Endothelial cell (in vitro differentiated cells): ENCODE measurements at places on chromosomes 13 and 19. TPM values are rescaled to one million over a fixed set of nuclear protein-coding genes. Genes with fewer than 3 reads are reported as not detected.

Gene LHB
- 1.4 TPM for total RNA-seq

Gene F10
- total RNA-seq, result 0.23 TPM

Gene CEACAM3
- total RNA-seq, result not detected

Gene ANKRD24
- 0.82 TPM for total RNA-seq

Gene SYNGR4
- total RNA-seq, result not detected

Gene MCF2L
- 16.5 TPM for total RNA-seq

Gene ZNF625
- 26.7 TPM for total RNA-seq

Gene KLF2
- total RNA-seq, result 48.9 TPM

Gene SERP2
- 1.8 TPM for total RNA-seq

Gene MIA
- not detected for total RNA-seq

Gene CYP4F12
- not detected for total RNA-seq

Gene LIG1
- 51.5 TPM for total RNA-seq

Gene C19orf33
- total RNA-seq, result 2.7 TPM

Gene ZNF222
- total RNA-seq, result 6.5 TPM

Gene AP2A1
- 191 TPM for total RNA-seq

Gene PLVAP
- 1,569 TPM for total RNA-seq

Gene ALDH16A1
- 49.6 TPM for total RNA-seq

Gene KLK11
- not detected for total RNA-seq

Gene TRPC4
- 6.5 TPM for total RNA-seq

Gene PTH2
- total RNA-seq, result not detected

Gene USPL1
- 21.1 TPM for total RNA-seq

Gene ZNF418
- total RNA-seq, result 14.0 TPM

Gene SLITRK1
- 0.51 TPM for total RNA-seq

Gene BCL2L12
- 50.1 TPM for total RNA-seq

Gene NHLRC3
- 26.9 TPM for total RNA-seq

Gene CCDC70
- total RNA-seq, result not detected

Gene OR10H1
- total RNA-seq, result not detected

Gene LIM2
- not detected for total RNA-seq

Gene CNFN
- 4.1 TPM for total RNA-seq

Gene MYPOP
- total RNA-seq, result 9.0 TPM

Gene NCAN
- 0.05 TPM for total RNA-seq

Gene FGF21
- total RNA-seq, result not detected

Gene JSRP1
- not detected for total RNA-seq

Gene DHDH
- 1.0 TPM for total RNA-seq

Gene IGSF23
- not detected for total RNA-seq

Gene COLGALT1
- 257 TPM for total RNA-seq

Gene SYCN
- total RNA-seq, result not detected

Gene KASH5
- total RNA-seq, result 0.26 TPM

Gene OR7D2
- total RNA-seq, result not detected

Gene HSH2D
- total RNA-seq, result not detected

Gene IQCN
- total RNA-seq, result 1.2 TPM

Gene CEACAM8
- total RNA-seq, result not detected

Gene SIGLEC7
- total RNA-seq, result not detected

Gene ZNF564
- 18.8 TPM for total RNA-seq

Gene NR1H2
- total RNA-seq, result 21.6 TPM

Gene KLF12
- total RNA-seq, result 26.9 TPM

Gene MAP4K1
- total RNA-seq, result 7.5 TPM

Gene PPP1R13L
- 13.2 TPM for total RNA-seq

Gene POU2F2
- total RNA-seq, result 5.7 TPM

Gene PPP1R15A
- 65.8 TPM for total RNA-seq

Gene EDDM13
- total RNA-seq, result not detected

Gene IGFL1
- total RNA-seq, result not detected

Gene PSG2
- total RNA-seq, result not detected
